ENCODE measurements at places on chromosomes 16 and 17. TPM values are rescaled to one million over a fixed set of nuclear protein-coding genes. Genes with fewer than 3 reads are reported as not detected.

DNA sequence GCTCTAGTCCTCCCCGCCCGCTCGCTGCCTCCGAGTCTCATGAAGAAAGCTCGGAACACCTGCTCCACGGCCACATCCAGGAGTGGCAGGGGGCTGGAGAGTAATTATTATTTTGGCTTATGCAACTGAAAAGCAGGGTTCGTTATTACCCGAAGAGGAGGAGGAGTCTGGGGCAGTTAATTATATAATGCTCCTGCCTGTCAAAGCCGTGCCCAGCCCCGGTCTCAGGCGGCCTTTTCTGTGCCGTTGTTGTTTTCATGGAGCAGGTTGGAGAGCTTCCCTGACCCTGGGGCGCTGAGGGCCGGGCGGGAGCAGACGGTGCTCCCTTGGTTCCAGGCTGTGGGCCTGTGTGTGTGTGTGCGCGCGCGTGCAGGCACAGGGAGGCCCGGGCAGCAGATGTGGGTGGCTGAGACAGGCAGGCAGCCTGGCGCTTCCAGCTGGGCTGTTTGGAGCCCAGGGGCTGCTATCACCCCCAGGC lies 2.4 kb downstream of the JPH3 start:
- no peak for DNase-seq

DNA sequence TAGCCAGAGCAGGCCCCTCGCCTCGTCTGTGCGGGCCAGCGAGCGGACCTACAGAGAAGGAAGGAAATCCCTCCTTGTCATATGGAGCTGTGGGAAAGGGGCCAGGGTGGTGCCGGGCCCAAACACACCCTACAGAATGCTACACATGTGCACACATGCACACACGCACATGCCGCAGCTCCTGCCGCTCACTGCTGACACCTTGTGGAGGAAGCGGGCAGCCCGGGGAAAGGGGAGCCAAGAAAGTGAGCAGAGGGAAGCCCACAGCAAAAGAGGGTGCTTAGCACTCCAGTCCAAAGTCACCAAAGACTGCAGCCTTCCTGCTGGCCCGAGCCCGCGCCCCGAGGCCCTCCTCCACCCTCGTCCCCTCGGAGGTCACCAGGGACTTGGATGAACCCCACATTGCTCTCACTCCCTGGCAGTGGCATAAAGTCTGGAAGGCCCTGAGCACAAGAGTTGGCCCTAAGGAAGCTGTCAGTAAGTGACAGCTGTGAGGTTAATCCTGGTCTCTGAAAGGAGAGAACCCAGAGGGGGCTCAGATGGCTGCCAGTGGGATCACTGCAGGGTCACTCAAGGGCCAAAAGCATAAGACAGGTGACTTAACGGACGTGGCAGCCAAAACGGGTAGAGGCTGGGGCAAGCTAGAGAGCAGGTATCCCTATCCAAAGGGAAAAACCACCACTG lies 68.2 kb downstream of the MYO18A start:
- DNase-seq, result no peak

DNA sequence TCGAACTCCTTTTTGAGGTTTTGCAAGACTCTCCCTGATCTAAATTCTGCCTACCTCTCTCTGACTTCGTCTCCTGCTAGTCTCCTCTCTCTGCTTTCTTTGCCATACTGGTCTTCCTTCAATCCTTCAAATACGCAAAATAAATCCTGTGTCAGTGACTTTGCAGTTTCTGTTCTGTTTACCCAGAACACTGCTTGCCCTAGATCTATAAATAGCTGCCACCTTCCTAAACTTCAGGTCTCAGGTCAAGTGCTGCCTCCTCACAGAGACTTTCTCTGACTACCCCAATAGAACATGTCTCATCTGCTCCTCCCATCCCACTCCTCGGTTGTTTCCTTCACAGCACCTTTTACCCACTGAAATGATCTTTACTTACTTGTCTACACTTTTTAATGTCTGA lies 78.9 kb downstream of the TRIM37 start:
- DNase-seq, result no peak

DNA sequence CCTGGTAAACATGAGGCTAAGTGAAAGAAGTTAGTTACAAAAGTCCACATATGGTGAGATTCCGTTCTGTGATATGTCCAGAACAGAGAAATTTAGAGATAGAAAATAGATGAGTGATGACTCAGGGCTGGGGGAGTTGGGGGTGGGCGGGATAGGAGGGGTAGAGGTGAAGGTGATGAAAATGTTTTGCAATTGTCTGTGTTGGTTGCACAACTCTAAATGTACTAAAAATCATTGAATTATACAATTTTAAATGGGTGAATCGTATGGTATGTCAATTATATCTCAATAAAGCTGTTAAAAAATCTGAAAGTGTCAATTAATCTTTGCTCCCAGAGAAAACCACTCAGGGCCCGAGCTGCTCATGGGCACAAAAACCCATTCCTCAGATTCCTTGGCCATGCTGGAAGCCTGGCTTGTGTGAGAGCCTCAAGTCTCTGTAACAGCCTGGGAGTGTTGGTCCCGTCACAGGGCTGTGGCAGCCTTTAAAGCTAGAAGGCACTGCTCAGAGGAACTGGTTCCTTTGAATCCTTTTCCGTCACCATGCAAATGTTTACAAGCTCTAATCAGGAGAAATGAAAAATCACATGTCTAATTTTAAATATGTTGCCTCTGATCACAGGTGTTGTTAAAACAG lies 225.3 kb downstream of the WWOX start:
- no peak for DNase-seq

- no peak for DNase-seq
Observed at GRCh38 chr17:47741793-47742145, 8.7 kb downstream of the TBX21 start.

DNA sequence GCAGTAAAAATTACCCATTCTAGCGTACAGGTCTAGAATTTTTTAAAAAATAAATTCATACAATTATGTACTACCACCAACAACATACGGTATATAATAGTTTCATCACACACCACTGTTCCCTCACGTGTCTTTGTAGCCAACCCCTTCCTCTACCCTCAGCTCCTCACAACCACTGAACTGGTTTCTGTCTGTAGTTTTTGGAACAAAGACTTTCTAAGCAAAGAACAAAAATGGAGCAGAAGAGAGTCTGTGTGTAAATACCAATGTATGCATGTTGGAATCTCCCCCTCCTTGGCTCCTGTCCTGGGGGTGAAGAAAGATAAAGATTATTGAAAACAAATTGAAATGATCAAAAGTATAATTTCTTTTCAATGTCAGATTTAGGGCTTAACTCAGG lies 31.9 kb upstream of the CCR7 start:
- DNase-seq, result no peak

GRCh38 chr16:12951392-12951791 lies 50.0 kb downstream of the SHISA9 start:
- no peak for DNase-seq

- no peak for DNase-seq
Observed at GRCh38 chr16:3988011-3988410, 107.5 kb upstream of the CREBBP start.

GRCh38 chr16:83010776-83011720 lies 384.3 kb downstream of the CDH13 start:
- DNase-seq, result peak; percentile 87

DNA sequence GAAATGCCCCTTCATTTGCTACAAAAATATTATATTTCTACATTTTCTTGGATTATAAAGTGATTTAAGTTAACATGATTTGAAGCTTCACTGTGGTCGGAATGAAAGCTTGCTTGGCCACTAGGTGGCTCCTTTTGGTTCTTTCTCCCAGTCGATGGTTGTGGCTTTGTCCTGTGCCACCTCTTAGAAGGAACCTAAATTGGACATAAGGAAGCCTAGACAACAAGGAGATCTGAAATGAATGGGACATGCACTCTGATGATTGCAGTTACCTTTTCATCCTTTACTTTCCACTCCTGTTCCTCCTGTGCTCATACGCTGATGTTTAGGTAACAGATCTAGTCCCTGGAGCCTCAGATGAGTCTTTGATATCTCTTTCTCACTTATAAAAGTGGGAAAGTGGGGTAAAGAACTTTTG lies 39.2 kb downstream of the FTO start:
- no peak for DNase-seq

- peak; percentile 0 for DNase-seq
Observed at GRCh38 chr17:9409878-9410277, 165.7 kb downstream of the STX8 start.

GRCh38 chr17:5921512-5922282 lies 148.5 kb upstream of the WSCD1 start:
- DNase-seq, result no peak

GRCh38 chr17:6384481-6384880 lies 50.4 kb downstream of the AIPL1 start:
- peak; percentile 66 for DNase-seq

GRCh38 chr16:5336941-5337340 lies 239.3 kb upstream of the EEF2KMT start:
- DNase-seq, result no peak

GRCh38 chr17:28849281-28849680 lies 5.5 kb upstream of the ERAL1 start:
- DNase-seq, result no peak

DNA sequence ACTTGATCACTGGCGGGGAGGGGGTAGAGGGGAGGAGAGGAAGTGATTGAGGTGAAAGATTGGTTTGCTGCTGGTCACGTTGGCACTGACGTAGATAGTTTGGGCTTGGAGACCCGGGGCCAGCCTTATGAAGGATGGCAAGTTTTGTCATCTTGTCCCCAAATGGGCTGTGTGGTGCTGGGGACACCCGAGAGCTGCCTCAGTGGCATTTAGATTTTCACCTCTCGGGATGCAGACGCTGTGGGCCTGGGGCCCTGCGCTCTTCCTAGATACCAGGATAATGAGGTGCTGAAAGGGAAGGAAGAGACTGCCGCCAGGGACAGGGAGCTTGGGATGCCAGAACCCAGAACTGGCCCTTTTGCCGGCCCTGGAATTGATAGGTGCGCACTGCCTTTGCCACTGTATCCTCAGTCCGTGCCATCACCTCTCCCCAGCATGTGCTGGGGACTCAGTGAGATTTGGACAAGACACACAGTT lies 1.4 kb upstream of the SOCS3 start:
- DNase-seq, result no peak

GRCh38 chr16:70270176-70270575 lies 18.4 kb upstream of the EXOSC6 start:
- no peak for DNase-seq

DNA sequence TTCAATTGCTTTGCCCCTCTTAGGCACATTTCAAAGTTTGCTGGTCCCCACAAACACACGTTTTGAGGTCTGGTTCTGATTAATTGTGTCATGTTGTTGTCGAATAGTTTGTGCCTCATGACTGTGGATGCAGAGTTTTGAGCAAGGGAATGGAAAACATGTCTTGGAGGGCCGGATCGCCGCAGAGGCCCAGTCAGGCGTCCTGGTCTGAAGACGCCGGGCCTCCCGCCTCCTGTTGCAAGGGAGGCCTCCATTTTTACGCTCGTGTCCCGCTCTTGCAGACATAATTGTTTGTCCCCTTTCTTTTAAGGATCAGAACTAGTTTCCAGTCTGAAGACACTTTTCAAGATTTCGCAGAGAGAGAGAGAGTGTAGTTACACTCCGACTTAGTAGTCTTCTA lies 3.2 kb downstream of the NTN1 start:
- no peak for DNase-seq

DNA sequence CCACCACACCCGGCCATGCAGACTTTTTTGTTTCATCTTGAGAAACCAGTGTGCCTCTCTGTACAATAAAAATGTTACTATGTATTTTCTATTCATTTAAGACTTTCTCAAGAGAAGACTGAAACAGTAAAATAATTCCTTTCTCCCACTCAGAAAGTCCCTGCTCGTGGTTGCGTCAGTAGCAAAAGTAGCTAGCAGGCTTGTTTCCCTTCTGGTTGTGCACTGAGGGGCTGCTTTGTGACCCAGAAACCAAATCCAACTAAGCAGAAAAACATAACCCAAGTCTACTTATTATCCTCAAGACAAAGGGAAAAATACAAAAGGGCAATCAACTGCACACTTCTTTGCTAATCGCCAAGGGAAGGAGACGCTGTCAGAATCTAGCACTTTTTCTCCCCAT lies 3.4 kb upstream of the PNPO start:
- DNase-seq, result no peak

GRCh38 chr17:66769911-66770310 lies 65.0 kb upstream of the CACNG5 start:
- DNase-seq, result no peak

AOC2 gene
- total RNA-seq, result 1.7 TPM

FOXN1 gene
- not detected for total RNA-seq

MYL4 gene
- total RNA-seq, result 0.50 TPM

B4GALNT2 gene
- not detected for total RNA-seq

RSKR gene
- total RNA-seq, result 2.3 TPM

FADS6 gene
- total RNA-seq, result not detected

SLC5A11 gene
- total RNA-seq, result not detected

PRR15L gene
- not detected for total RNA-seq

BAHCC1 gene
- total RNA-seq, result 19.9 TPM

SHISA9 gene
- total RNA-seq, result 3.6 TPM

ZNF778 gene
- total RNA-seq, result 15.8 TPM
